Germinal center (tissue), 1 donor: ENCODE measurements at places on chromosomes 2 and 18.

- peak; percentile 21 for DNase-seq
These were observed 17.1 kb upstream of the ANKRD62 start for GRCh38 chr18:12076424-12077140.

DNA sequence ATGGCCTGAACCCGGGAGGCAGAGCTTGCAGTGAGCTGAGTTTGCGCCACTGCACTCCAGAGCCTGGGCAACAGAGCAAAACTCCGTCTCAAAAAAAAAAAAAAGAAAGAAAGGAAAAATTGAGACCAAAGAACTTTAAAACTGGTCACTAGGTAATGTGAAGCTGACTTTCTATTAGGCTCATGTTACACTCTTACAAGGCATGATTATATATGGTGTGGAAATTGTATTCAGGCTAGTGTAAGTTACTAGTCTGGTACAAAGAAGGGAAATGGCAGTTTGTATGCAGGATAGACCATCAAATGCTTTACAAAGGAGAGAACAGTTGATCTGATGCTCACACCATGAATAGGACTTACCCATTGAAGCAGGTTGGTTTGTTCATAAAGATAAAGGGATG is 35.4 kb upstream of the ARMC9 start:
- DNase-seq, result no peak

- no peak for DNase-seq
These were observed 53.7 kb downstream of the GPD2 start for GRCh38 chr2:156489750-156490465.

GRCh38 chr2:219492575-219492974 is 6.1 kb upstream of the GMPPA start:
- DNase-seq, result no peak

- DNase-seq, result no peak
These were observed 443.1 kb upstream of the KCNH7 start for GRCh38 chr2:163281717-163282116.
